Progenitor cell of endocrine pancreas (in vitro differentiated cells): ENCODE measurements at places on chromosomes 7 and 10. TPM values are rescaled to one million over a fixed set of nuclear protein-coding genes. Genes with fewer than 3 reads are reported as not detected.

Gene ITGB8
- 37.2 and 38.6 TPM in 2 replicates for total RNA-seq

Gene BMPER
- total RNA-seq: 0.36 and 0.69 TPM in 2 replicates

Gene GFRA1
- 8.7 and 14.6 TPM in 2 replicates for total RNA-seq

Gene CFAP43
- total RNA-seq: 4.7 and 5.4 TPM in 2 replicates

Gene GNAI1
- total RNA-seq: 49.7 and 50.8 TPM in 2 replicates

Gene SRRM3
- 2.5 and 3.3 TPM in 2 replicates for total RNA-seq

Gene NME8
- 0.67 and 2.7 TPM in 2 replicates for total RNA-seq
